ENCODE measurements at places on chromosomes 2 and 18.

DNA sequence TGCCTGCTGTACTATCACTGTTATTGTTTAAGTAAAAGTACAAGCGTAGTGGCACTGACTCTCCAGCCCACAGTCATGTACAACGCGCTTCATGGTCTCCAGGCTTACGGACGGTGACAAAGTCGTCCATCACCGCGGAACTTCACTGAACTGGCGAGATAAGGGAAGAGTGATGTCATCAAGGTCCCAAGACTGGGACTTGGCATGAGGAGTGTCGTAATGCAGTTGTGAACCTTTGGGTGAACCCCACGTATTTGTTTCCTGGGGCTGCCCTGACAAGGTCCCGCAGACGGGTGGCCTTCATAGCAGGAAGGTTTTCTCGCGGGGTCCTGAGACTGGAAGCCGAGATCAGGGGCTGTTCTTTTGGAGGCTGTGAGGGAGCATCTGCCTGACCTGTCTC is 17.3 kb downstream of the NFATC1 start:
- DNase-seq = no peak

DNA sequence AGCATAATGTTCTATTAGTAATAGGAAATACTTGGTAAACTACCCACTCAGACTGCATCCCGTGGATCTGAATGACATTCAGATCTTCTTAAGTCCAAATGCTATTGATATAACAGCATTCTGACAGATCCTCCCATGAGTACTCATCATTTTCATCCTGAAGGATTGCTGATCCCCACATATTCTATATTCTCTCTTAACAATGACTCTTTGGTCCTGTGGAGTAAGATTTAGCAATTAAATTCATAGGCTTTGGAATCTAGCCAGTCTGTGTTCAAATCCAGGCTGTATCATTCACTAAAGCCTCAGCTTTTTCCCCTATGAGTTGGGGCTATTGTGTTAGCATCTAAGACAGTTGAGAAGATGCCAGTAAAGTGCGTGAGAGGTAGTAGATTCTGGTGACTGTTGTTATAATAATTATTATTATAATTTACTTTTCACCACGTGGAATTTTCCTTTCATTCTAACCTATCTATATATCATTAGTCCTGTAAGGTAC is 591.3 kb upstream of the SYT4 start:
- DNase-seq = no peak

DNA sequence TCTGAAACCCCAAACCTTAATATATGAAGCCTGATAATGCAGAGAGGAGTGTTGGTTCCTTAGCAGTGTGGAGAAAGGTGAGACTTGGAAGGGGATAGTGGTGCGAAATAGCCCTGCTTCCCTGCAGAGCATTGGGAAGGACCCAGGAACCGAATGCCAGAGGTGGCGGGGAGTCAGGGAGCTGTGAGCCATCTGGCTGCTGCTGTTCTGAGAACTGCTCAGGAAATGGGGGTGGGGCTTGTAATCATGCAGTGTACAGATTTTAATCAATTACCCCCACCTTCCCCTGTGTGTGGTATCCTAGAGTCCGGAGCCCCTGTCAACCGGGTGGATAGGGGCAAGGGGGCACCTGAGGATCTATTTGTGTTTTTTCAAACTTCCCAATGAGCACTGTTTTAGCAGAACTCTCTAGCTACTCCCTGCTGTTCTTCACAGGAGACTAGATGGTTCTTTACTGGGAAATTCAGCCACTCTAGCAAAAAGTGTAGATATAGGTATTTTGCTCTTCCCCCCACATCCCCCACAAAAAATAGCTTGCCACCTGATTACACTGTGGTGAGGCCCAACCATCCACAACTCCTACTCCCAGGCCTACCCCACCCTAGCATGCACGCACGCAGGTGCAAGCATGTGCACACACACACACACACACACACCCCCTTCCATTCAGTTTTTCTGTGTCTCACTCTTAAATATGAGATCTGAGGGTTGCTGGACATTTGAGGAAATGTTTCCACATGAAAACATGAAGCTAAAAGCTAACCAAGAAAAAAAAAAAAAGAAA is 30.1 kb upstream of the MBOAT2 start:
- DNase-seq = no peak

GRCh38 chr2:122078451-122078850 is 323.0 kb downstream of the TSN start:
- DNase-seq = no peak

DNA sequence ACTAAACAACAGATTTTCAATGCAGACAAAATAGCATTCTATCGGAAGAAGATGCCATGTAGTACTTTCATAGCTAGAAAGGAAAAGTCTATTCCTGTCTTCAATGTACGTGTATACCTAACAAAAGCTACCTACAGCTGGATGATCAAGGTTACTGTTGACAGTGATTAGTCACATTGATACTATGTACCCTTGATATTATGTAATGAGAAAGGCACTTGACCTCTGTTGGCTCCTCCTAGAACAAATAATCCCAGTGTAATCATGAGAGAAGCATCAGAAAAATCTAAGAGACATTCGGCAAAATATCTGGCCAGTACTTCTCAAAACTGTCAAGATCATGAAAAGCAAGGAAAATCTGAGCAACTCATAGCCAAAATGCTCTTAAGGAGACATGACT is 44.4 kb upstream of the LRRTM4 start:
- DNase-seq = no peak

DNA sequence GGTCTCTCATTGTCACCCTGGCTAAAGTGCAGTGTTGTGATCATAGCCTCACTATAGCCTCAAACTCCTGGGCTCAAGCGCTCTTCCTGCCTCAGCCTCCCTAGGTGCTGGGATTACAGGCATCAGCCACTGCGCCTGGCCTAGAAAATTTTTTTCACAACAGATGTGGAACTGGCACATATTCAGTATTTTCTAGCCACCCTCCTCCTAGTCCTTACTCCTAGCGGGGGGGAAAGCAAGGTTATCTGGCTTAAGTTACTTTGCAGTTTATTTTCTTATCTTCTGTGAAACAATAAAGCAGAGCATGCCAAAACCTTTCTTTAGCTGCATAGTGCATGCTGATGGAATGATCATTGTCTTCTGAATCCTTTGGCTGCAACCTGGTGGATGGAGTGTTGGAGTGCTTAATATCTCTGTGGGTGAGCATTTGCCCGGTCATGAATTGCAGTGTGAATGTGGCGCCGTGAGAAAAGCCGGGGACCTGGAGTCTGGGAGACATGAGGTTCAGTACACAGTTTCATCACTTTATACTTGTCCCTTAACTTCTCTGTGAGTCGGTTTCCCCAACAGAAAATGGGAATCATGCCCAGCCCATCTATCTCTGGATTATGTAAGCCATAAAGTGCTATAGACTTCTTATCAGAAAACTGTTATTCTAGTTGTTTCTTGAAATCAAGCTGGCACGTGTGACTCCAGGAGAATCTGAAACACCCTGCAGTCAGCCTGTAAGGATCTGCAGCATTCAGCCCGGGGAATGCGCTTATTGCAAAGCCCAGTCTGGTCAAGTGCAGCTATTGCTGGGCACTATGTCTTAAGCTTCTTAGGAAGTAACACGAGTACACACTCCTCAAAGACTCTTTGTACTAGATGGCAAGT is 38.2 kb upstream of the MAP3K20 start:
- no peak for DNase-seq

- DNase-seq = no peak
Observed at GRCh38 chr2:62340994-62341484, 145.1 kb downstream of the B3GNT2 start.

GRCh38 chr18:11736656-11737055 is 47.6 kb downstream of the GNAL start:
- DNase-seq = no peak

DNA sequence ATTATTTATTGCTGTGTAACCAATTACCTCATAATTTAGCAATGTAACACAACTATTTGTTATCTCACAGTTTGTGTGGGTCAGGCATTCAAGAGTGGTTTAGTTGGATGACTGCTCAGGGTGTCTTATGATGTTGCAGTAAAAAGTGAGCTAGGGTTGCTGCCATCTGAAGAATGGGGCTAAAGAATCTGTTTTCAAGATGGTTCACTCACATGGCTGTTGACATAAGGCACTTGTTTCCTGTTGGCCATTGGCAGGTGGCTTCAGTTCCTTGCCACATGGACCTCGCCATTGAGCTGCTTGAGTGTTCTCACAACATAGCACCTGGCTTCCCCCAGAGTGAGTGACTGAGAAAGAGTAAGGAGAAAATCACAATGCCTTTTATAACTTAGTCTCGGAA is 123.2 kb downstream of the TMEM17 start:
- DNase-seq = no peak

- DNase-seq = no peak
Observed at GRCh38 chr2:40043191-40043590, 264.1 kb upstream of the THUMPD2 start.

DNA sequence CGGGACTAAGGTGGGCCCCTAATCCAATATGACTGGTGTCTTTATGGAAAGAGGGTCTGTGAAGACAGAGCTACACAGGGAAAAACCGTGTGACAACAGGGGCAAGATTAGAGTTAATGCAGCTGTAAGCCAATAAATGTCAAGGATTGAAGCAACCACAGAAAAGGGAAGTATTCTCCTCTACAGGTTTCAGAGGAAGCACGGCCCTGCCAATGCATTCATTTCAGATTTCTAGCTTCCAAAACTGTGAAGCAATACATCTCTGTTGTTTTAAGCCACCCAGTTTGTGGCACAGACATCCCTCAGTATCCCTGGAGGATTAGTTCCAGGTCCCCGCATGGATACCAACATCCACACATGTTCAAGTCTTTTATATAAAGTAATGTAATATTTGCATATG is 48.8 kb downstream of the SPP2 start:
- no peak for DNase-seq

- DNase-seq = no peak
Observed at GRCh38 chr2:39114771-39115170, 6.1 kb downstream of the SOS1 start.

DNA sequence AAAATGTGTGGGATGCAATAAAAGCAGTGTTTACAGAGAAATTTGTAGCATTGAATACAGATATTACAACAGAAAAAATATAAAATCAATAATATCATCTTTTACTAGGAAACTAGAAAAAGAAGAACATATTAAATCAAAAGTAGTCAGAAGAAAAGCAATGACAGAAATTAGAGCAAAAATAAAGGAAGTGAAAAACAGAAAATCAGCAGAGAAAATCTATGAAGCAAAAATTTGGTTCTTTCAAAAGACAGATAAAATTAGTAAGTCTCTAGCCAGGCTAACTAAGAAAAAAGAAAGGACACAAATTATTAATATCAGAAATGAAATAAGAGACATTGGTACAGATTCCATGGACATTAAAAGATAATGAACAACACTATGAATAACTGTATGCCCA is 212.0 kb upstream of the MGAT5 start:
- DNase-seq = no peak

DNA sequence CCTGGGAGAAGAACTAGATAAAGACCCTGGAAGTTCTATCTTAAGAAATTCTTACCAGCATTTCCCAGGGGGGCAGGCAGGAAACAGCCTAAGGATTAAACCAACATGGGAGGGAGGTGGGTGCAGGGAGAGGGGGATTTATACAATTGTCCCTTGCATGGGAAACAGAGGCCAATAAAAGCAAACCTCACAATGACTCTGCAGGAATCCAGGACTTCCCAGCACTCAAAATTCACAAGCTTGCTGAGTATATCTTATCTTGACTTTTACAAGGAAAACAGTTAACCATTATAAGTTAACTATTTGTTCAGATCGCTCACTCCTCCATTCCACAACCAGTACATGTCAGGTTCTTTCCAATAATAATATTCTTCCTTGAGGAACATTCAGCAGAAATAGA is 241.3 kb downstream of the MREG start:
- DNase-seq = no peak

DNA sequence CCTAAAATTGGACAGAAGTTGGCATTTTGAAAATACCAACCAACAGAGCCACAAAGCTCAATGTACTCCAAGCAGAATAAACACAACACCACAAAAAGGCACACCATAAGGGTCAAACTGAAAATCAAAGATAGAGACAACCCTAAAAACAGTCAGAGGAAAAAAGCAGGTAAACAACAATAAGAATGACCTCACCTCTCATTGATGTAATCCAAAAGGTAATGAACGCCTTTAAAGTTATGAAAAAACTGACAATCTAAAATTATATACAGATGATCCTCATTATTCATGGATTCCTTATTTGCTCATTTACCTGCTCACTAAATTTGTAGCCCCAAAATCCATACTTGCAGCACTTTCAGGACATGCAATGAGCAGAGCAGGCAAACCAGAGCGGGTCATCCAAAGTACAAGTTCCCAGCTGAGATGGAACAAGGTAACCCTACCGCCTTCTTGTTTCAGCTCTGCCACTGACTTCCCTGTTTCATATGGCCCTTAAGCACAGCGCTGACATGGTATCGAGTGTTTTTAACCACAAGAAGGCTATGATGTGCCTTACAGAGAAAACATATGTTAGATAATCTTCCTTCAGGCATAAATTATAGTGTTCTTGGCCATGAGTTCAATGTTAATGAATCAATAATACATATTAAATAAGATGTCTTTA is 17.0 kb downstream of the RTN4 start:
- no peak for DNase-seq

DNA sequence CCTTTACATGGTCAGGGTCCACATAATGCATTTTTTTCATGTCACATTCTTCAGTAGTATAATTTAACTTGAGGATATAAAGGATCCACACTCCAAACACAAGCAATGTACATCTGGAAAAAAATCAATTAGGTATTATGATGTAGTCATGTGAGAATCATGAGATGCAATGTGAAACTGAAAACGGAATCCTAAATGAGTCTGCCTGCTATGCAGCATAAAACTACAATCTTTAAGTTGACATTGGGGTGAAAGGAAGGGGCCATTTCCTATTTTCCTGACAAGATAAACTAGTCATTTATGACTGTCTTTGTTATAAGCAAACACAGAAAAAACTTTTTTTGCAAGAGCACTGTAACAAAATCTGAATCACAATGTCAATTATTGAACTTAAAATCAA is 27.6 kb downstream of the ST3GAL5 start:
- no peak for DNase-seq

- DNase-seq = no peak
Observed at GRCh38 chr2:201568217-201568820, 75.0 kb downstream of the TMEM237 start.

DNA sequence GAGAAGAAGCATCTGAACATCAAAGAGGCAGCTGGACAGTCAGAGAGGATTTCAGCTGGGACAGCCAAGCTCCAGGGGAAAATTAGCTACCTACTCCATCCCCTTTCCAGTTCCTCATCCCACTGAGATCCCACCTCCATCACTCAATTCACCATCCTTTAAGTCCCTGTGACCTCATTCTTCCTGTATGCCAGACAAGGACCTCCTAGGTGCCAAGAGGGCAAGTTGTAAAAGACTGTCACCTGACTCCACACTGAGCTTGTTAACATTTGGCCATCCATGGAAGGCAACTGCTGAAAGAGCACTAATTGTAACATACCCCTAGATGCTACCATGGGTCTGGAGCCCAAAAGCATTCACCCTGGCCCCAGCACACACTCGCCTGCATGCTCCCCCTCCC is 97.8 kb downstream of the KYNU start:
- no peak for DNase-seq

- DNase-seq = no peak
Observed at GRCh38 chr2:223909001-223909741, 36.0 kb downstream of the WDFY1 start.
